Activated naive CD8-positive, alpha-beta T cell treated with anti-CD3 and anti-CD28 coated beads, Interleukin-2, amount 10 ng/mL, durations not matched to agents 7 days and 5 days (primary cell): ENCODE measurements at places on chromosomes 2 and 18.

DNA sequence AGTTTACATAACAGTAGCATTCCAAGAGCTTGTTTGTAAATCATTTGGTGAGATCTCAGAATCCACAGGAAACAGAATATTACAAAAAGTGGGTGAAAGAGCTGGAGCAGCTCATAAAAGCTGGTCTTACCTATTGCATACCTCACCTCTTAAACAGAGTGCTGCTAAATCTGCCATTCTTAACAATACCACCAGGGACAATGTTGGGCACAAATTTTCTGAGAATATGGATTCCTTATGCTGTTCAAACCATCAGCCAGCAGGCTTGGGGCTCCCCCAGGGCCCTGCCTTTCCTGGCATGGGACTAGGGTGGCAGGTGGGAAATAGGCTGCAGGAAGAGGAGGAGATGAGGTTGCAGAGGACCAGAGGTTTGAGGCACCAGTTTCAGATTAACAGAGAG lies 55.6 kb downstream of the TGFA start:
- no peak for DNase-seq

- DNase-seq: no peak
Observed at GRCh38 chr2:175048275-175048674, 43.1 kb upstream of the CHN1 start.

- DNase-seq: no peak
Observed at GRCh38 chr2:120218181-120218580, 5.0 kb downstream of the TMEM185B start.

GRCh38 chr2:37543999-37544557 lies 127.4 kb downstream of the CDC42EP3 start:
- DNase-seq: no peak
